ENCODE measurements at places on chromosomes 1 and 21. TPM values are rescaled to one million over a fixed set of nuclear protein-coding genes. Genes with fewer than 3 reads are reported as not detected.

Gene KCTD3
- total RNA-seq: 32.1 TPM

Gene DIO1
- not detected for total RNA-seq

Gene PDZK1IP1
- not detected for total RNA-seq

Gene CAPN8
- not detected for total RNA-seq

Gene LMOD1
- total RNA-seq: 3.2 TPM

Measured in myocyte (in vitro differentiated cells).